Left cardiac atrium (tissue), 4 donors: ENCODE measurements at places on chromosomes 13 and 19. TPM values are rescaled to one million over a fixed set of nuclear protein-coding genes. Genes with fewer than 3 reads are reported as not detected.
A peak's percentile ranks its signal among the peaks of the same experiment; 100 is the strongest.

The CYP4F22 gene
- not detected for total RNA-seq

The HCST gene
- 6.9 TPM for total RNA-seq

The HMG20B gene
- total RNA-seq = 42.0 TPM

DNA sequence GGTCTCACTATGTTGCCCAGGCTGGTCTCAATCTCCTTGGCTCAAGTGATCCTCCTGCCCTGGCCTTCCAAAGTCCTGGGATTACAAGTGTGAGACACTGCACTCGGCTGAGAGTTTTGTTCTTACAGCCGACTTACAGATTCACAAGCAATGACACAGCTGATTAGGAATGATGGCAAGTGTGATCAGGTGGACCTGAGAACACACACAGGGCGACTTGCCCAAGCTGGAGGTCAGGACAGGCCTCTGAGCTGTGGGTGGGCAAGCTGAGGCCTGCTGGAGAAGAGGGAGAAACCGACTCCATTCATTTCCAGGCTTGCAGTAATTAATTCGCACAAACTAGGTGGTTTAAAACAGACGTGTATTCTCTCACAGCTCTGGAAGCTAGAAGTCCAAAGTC, 8.1 kb upstream of the ATG4D start:
- no peak for DNase-seq

DNA sequence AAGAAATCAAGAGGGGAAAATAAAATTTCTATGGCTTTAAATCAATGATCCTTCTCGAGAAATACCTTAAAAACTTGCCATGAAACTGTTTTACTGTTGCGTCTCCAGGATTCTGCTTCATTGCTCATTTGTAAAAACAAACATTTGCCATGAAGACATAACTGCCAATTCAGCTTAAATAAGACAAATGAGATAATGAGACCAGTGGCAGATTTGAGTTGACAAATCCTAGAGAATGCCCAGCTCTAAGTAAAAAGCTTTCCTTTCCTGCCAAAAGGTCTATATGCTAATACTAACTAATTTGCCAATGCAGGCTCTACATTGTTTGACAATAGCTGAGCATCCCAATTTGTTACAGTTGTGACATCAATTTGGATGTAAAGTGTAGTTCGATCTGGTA, 400.5 kb upstream of the PCDH9 start:
- DNase-seq = no peak

DNA sequence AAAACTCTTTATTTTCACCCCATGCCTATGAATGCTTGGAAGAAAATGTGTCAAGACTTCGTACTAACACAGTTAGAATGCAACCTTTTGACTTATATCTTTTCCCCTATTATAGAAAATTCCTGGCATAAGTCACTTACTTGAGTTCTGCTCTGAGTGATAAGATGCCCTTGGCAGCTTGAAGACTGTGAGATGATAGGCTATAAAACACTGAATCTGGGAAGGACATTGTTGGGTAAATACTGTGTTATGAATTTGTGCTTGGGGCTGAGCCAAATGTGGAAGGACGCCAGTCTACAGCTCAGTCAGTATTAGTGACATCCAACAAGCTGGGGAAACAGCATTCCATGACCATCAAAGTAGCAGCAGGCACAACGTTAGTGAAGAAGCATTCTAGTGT, 368.0 kb upstream of the SGCG start:
- DNase-seq = peak; percentile 43

GRCh38 chr13:28387740-28388501, 107.0 kb downstream of the FLT1 start:
- DNase-seq = no peak

DNA sequence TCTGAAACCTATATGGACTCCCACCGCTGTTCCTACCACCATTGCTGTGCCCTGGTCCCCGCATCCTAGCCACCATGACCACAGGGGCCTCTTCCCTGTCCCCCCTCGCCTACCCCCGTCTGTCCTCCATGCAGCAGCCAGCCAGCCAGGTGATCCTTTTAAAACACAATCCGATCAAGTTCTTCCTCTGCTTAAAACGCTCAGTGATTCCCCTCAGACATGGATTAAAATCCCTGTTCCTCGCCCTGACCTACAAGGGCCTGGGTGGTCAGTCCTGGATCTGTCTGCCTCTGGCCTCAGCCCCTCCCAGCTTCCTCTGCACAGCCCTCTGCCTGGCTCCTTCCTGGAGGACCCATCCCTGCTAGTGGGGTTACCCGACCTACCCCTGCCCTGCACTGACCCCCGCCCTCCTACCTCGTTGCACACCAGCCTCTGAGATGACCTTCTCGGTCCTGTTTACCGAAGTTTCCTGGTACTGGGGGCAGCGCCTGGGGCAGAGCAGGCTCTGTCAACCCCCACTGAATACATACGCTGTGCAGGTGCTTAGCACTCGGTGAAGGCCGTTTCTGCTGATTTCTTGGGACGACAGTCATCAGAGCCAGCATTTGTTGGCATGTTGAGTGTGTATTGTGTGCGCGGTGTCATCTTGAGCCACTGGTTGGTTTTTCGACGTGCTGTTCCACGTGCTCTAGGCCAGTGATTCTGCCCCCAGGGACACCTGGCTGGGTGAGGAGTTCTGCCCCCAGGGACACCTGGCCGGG, 14.7 kb upstream of the LENG8 start:
- no peak for DNase-seq
